ENCODE measurements at places on chromosomes 6 and 20.

DNA sequence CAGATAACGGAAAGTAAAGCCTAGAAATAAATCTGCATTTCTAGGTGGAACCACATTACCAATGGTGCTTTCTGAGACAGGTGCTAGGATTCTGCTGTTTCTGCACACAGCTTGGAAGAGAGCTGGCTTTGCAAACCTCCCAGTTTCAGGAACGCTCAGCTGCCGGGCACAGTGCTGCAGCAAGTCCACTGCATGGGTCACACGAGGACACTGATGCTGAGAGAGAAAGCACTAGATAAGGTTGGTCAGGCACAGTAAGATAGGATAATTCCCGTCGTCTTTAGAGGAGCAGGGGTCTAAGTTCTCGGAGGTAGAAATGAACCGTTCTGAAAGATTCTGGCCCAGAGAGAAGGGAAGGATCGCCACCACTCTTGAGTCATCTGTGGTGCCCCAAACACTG is 11.0 kb downstream of the UNC93A start:
- DNase-seq, result no peak

GRCh38 chr6:111118826-111119225 is 31.5 kb downstream of the SLC16A10 start:
- no peak for DNase-seq

GRCh38 chr20:37359836-37360235 is 13.9 kb downstream of the SRC start:
- DNase-seq, result no peak

DNA sequence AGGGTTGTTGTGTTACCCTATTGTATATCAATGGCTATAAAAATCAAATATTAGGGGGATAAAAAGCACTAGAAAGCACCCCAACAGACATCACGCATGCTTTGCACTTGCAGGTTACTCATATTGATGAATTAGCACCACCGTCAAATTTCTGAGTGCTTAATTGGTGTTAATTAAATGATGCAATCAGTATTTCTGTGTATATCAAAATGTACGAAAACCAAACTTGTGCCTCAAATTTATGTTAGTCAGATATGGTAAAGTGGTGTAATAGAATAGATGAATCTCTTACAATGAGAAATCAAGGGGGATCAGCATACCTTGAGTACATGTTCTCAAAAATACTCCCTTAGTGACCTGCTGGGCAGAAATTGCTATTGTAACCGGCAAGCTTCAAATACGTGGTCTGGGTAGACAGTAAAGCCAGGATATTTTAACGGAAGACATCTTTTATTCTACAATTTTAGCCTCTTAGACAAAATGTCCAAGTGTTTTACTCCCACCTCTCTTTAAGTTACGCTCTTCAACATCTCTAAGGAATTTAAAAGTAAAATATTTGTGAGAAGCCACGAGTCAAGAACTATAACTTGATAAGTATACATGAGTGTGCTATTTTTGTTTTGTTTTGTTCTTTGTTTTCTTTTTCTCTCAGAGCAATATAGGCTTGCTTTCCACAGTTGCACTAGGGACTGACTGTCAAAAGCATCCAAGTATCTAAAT is 166.0 kb downstream of the QKI start:
- DNase-seq, result no peak

Data from SK-N-DZ (cell line).